NCI-H2227 treated with DMSO at 0.1 percent for 48 hours (cell line): ENCODE measurements at places on chromosomes 2 and 18.

GRCh38 chr2:4528246-4528645, 824.9 kb downstream of the DCDC2C start:
- DNase-seq: no peak

DNA sequence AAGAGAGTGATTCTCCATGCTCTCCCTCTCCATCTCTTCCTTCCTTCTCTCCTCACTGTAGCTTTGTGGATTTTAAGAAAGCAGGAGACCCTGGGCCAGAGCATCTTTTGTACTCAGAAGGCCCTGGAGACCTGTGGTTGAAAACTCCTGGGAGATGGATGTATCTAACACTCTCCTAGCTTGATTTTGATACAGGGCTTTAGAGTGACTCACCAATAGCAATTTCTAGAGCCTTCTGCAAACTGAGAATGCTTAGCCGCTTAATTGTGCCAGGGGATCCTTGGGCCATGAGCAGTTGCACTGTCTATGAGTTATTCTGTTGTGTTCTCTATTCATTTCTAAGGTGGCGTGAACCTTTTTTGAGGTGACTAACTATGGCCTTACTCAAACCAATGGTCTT, 17.7 kb downstream of the HOXD1 start:
- DNase-seq: no peak

DNA sequence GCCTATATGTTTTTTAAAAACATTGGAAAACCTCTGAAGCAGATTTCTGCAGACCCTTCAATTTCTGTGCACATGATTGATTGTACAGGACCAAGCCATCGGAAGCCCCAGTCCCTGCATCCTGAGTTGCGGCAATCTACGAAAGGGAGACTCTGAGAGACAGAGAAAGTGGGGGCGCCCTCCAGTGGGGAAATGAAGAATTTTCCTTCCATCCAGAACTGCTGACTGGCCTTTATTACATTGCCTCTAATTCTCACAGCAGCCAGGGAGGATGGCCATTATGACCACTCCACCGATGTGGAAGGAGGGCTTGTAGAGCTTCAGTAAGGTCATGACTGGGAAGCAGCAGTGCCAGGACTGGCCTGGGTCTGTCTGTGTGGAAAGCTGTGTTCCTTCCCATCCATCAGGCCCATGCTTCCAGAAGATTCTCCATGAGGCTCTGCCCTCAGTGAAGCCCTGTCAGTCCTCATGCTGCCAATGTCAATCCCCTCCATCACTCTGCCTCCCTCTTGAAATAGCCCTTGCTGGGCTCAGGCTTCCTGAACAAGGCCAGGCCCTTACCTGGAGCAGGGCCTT, 20.0 kb upstream of the RESP18 start:
- peak; percentile 72 for DNase-seq

GRCh38 chr18:21853775-21854552, 113.4 kb downstream of the MIB1 start:
- DNase-seq: no peak

DNA sequence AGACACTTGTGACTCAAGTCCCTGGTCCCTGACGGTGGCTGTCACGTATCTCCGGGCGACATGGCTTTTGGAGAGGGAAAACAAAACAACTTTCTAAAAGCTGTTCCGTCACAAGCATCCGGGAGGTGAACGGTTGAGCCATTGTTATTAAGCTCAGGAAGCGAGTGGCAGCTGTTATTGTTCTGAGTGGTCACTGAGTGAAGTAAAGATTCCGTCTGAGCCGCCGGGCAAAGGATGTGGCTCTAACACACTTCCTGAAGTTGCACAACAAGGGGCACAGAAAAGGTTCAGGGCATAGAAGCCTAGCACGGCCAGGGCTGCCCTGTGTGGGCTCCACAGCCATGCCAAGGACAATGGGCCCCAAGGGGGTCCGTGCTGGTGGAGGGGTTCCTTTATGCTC, 24.3 kb downstream of the INPP5D start:
- DNase-seq: no peak

- DNase-seq: no peak
These were observed 3.5 kb downstream of the SS18 start for GRCh38 chr18:26086959-26087358.

DNA sequence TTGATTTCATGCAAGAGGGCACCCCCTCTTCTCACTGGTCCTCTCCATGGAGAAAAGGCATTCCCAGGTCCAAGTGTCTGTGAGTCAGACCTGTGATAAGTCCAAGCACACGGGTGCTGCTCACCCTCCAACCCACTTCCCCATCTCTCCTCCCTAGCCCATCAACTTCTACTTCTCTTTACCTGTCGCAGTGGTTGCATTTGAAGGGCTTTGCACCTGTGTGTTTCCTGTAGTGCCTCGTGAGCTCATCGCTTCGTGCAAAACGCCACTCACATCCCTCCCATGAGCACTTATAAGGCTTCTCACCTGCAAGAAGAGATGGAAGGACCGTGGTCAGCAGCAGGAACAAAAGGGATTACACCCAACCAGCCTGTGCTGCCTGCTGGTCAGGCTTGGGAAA, 77.5 kb downstream of the KLF7 start:
- DNase-seq: no peak

DNA sequence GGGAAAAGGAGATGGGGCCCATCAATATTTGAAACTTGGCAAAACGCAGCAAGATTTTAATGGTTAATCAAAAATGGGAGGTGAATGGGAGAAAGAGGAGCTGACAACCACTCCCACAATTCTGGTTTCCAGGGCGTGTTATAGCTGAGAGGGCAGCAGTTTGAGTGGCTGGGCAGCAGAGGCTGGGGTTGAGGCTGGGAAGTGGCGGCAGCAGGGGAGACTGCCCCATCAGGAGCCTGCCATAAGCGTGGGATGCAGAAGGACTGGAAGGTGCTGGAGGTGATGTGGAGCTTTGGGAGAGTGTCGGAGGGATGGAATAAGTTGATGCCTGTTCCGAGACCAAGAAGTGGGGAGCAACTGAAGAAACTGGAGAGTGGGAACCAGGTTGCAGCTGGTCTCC, 48.9 kb upstream of the SH3RF3 start:
- DNase-seq: no peak

DNA sequence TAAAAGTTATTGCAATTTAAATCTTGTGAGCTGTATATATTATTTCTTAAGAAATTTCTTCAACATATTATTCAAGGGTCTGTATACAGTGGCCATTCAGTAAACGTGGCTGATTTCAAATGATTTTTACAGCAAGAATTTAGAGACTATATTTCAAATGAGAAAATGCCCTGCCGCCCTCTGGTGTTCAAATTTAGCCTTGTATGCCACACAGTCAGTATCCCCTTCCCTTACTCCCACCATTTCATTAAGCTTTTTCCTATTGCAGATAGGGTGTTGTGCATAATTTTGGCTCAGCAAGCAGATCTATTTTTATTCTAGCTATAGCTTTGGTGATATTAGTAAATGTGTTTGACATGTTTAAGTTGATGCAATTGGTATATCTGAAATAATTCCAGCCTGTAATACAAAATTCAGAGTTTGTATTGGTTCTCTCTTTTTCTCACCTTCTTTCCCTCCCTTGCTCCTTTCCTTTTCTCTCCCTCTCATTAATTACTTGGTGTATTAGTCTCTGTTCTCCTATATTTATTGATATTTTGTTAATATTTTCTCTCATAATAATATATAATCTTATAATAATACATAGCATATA, 22.8 kb upstream of the SCN7A start:
- DNase-seq: peak; percentile 49

DNA sequence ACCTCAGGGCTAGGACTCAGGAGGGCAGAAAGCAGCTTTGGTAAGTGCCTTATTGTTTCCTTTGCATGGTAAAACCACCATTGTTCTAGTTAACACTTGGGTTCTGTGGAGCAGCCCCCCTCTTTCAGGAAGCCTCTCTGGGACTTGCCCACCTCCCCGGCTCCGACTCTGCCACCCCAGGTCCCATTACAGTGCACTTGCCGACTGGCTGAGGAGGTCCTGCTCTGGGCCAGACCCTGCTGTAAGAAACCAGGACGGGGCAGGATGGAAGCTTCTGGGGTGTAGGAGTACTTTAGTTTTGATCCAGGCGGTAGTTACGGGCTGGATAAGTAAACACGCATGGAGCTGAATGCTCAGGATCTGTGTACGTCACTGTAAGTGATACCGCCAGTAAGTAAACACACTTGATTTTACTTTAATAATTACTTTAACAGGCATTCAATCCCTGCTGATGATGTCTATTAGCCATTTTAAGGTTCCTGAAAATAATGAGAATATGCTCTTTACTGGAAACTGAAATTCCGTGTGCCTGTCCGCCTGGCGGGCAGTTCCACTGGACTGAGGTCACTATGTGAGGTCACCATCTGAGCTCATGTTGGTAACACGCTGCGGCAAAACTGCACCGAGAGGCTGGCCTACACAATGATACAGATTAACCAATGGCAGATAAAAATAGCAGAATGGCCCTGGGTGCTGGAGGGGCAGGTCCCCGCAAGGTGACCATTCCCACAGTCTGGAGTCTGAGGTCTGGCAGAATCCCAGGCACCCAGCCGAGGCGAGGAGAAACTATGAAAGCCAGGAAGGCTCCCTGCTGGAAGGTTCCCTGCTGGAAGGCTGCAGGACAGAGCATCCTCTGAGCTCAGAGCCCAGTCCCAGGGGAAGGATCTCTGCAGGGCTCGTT, 25.2 kb downstream of the HS1BP3 start:
- no peak for DNase-seq

DNA sequence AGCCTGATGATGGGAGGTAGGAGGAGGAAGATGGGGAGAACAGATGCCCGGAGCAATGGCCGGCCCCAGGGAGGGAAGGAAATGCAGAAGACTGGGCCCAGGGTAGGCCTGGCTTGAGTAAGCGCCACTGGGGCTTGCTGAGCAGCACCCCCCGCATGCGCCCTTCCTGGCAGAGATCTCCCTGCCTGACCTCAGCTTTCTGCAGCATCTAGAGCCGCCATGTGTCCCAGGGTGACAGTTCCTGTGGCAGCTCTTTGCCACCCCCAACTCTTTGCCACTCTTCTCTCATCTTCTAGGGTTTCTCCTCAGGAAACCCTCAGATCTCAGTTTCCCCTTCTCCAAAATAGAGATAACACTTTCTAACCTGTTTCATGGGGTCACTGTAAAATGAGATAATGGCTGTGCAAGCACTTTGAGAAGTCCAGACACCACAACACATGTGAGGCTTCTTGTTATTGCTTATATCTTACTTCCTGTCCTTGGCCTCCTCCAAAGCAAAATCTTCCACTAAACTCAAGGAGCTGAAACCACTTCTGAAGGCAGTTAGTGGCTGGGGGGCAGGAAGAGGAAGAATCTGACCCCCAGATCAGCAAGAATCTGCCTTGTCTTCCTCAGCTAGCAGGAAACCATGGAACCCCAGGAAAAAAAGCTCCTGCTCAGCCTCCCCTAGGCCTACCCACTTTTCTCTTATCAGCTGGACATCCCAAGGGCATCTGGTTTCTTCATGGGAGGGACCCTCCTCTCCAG, 64.9 kb downstream of the EPAS1 start:
- no peak for DNase-seq
